Kasumi-1 (cell line): ENCODE measurements at places on chromosomes 11 and 22.
A peak's percentile ranks its signal among the peaks of the same experiment; 100 is the strongest.

- DNase-seq: peak; percentile 52
These were observed 1.3 kb upstream of the HDAC10 start for GRCh38 chr22:50252082-50253045.

- no peak for DNase-seq
These were observed 65.6 kb downstream of the PPFIBP2 start for GRCh38 chr11:7579361-7579791.

DNA sequence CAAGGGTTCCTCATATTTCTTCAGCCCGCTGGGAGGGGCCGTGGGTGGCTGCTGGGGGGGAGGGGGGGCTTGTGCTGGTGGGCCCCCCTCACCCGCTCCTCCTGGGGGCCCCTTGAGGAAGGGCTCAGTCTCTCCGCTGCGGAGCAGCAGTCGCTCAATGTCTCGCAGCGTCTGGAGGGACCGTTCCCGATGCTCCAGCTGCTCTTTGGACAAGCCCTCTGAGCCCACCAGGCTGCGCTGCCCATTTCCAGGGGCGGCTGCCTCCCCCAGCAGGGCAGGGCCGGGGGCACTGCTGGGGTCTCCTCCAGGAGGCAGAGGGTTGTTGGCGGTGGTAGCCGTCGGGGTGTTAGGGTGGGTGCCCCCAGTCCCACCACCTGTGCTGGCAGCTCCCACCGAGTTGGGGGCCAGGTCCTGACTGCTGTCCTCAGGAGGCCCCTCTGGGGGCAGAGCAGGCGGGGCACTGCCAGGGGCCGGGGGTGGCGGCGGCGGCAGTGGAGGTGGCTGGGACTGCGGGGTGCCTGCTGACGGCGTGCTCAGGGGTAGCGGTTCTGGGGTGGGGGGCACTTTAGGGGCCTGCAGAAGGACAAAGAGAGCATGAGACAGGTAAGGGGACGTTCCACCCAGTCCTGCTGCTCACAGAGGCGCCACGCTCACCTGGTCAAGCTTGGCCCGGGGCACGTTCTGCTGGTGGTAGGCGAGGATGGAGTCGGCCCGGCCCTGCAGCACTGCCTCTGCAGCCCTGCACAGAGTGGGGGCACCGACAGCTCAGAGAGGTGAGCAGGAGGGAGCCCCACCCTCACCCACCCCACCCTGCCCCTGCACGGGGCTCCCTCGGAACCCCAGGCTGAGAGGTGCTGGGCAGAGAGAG, 18.9 kb downstream of the CXCR5 start:
- no peak for DNase-seq

- peak; percentile 12 for DNase-seq
These were observed 23.3 kb upstream of the SERPIND1 start for GRCh38 chr22:20750461-20751184.

DNA sequence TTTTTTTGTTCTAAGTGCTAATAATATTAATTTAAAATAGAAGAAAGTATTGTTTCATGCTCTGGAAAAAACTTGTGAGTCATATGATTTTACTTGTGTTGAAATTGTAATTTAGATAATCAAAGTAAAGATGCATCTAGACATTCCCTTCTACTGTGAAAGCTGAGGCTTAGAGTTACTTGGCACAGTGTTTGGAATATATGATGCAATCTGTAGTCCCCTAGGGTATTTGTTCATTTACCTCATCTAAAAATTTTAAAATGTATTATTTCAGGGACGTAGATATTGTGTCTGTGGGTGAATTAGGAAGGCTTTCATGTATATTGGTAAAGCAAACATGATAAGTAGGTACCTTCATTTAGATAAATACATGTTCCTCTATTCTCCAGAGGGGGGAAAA, 793.5 kb upstream of the CNTN5 start:
- no peak for DNase-seq

DNA sequence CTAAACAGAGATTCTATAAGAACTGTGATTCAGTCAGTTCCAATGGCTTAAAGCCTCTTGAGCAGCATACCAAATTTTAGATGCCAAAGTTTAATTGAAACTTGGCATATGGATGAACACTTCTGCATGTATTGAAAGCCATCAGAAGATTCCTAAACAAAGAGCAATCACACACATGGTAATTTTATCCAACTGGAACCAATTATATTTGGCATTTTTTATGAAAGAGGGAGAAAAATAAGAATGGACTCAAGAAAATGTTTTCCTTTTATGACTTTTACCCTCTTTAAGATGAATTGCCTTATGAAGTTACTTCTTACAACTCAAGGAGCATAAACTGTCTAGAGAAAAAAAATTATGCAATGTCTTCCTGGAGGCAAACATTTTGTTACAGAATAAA, 7.4 kb downstream of the TRPC6 start:
- no peak for DNase-seq
